ENCODE measurements at places on chromosomes 16 and 17.

- peak; percentile 98 for DNase-seq
Measured at GRCh38 chr17:78933959-78934568, 8.9 kb upstream of the TIMP2 start.

GRCh38 chr17:14514973-14515372 is 214.1 kb downstream of the HS3ST3B1 start:
- DNase-seq, result no peak

DNA sequence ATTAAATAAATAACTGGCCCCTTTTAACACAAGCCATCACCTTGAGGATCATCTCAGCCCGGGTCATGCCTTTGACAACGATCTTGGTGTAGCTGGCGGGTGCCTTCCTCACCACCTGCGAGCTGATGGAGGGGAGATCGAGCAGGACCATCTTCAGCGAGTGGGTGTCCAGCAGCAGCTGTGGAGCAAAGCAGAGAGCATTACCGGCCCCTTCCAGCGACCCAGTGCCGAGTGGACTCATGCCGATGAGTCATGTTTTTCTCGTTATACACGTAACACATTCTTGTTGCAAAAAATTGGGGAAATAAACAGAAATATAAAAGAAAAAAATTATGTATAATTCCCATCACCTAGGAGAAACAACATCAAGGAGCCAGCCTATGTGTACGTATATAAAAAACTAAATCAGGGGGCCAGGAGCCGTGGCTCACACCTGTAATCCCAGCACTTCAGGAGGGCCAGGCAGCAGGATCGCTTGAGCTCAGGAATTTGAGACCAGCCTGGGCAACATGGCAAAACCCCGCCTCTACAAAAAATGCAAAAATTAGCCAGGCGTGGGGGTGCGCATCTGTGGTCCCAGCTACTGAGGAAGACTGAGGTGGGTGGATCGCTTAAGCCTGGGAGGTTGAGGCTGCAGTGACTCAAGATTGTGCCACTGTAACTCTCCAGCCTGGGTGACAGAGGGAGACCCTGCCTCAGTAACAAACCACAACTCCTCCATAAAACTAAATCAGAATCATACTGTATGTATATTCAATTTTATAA is 169.1 kb upstream of the RPH3AL start:
- no peak for DNase-seq

DNA sequence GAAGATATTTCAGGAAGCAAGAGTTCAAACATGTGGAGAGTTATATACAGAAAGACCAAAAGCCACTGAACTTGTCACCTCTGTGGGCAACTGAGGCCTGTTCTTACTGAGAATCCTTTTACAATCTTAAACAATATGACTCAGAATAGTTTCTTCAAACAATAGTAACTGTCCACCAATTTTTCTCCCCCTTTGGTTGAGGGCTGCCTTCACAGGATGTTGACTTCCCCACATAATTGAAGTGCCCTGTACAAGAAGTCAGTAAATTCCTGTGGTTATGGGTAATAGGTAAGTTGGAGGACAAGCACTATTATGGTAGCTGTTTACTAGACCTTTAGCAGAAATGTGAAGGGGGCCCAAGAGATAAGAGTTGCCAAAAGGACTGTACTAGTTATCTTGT is 215.8 kb downstream of the CDH8 start:
- no peak for DNase-seq

GRCh38 chr16:20383106-20384029 is 21.2 kb downstream of the PDILT start:
- DNase-seq, result no peak

DNA sequence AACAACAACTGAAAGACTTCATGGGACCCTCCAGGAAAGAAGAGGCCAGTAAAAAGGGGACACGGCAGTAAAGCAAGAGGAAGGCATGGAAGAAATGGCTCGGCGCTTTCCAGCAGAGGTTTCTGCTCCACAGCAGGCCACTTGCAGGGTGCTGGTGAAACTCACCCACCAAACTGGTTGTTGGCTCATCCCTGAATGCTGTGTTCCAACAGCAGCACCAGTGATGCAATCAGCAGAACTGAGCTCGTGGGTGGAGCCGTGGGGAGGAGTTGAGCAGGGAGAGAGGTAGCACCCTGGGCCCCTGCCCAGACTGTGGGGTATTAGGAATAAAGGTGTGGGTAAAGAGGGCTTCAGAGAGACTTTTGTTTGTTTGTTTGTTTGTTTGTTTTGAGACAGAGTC is 62.8 kb upstream of the ADCY9 start:
- no peak for DNase-seq

DNA sequence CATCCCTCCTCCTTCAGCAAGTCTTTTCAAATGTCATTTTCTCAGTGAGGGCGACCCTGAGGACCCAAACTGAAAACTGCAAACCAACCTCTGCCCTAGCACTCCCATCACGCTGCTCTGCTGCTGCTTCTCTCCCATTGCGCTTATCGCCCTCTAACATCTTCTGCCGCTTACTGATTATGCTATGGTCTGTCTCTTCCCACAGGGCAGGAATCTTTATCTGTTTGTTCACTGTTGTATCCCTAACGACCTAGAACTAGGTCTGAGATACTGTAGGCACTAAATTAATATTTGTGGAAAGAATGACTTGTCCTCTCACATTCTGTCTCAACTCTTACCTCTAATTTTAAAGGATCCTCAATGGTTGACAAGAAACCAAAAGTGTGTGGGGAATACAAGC is 12.5 kb downstream of the ZSCAN32 start:
- DNase-seq, result no peak

GRCh38 chr16:20763461-20764232 is at the start of gene ACSM3:
Gene ACSM3 (plus strand): TSS chr16:20764014. CDS start chr16:20770035, 6,021 bp downstream.
- DNase-seq, result peak; percentile 25

GRCh38 chr16:89197033-89197632 is 3.2 kb downstream of the SLC22A31 start:
- DNase-seq, result no peak

DNA sequence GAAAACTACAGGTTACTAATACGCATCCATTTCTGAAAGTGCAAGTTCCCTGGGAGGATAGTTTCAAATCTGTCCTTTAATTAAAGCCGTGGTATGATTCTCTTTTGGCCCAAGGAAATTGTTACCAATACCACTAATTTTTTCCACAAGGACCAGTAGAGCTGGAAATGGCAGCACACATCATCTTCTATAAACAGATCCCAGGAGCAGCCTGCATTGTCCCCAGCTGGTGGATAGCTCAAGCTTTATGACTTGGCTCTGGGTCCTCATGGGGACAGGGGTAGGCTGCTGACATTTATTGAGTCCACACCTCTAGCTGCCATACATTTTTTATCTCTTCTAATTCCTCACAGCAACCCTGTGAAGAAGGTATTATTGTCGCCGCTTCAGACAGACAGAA is 35.8 kb upstream of the BHLHA9 start:
- DNase-seq, result no peak

- DNase-seq, result no peak
Measured at GRCh38 chr17:66276328-66276937, 26.0 kb upstream of the PRKCA start.

DNA sequence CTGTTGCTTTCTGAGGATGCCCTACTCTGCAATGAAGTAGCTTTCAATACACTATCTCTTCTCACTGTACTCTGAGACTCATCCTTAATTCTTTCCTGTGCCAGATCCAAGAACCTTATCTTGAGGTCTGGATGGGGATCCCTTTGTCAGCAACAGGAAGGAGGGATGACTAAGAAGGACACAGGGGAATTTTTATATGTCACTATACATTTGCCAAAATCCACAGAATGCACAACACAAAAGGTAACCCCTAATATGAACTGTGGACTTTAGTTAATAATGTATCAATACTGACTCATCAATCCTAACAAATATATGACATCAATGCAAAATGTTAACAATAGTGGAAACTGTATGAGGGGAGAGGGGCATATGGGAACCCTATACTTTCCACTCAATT is 4.7 kb upstream of the RBBP6 start:
- no peak for DNase-seq

Measured in brain pericyte (primary cell).